ENCODE measurements at places on chromosomes 3 and 15.

DNA sequence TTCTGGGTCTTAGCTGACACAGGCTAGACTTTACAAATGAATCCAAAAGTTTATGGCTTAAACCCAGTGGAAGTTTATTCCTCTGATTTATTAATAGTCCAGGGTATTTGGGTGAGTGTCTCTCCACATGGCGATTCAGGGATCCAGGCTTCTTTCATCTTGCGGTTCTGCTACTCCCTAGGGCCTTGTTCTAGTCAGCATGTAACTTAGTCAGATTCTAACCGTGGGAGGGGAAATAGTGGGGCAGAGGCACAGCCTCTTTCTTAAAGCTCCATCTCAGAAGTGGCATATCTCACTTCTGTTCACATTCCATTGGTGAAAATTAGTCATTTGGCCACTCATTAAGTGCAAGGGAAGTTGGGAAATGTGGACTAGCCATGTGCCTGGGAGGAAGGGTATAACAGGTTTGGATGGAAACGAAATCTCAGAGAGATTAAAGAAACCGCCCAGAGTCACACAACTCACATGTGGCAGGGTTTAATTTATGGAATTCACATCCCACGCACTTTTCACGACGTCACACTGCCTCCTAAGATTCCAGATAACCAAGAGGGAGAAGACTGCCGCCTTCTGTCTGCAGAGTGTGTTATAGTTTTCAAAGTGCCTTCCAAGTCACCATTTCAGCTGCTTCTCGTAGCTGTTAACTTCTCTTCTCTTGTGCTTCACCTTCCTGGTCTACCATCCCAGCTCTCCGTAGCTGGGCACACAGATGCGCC lies 11.4 kb upstream of the RASGRF1 start:
- no peak for DNase-seq

- peak; percentile 70 for DNase-seq
Measured at GRCh38 chr3:135895106-135895733, 70.3 kb upstream of the PPP2R3A start.

DNA sequence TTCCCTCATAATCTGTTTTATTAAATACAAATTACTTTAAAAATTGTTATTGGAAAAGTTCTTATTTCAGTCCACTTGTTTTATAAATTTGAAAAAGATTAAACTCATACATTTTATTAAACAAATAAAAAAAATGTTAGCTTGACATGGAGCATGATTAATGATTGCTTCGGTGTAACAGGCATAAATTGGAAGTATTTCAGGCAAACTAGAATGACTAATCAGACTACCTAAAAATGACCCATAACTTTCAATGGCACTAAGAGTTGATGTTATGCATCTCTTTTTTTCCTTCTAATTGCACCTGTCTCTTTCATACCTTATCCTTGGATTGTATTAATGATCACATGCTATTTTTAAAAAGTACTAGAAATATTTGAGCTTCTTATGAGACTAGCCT lies 343.3 kb downstream of the ZNF385D start:
- no peak for DNase-seq

DNA sequence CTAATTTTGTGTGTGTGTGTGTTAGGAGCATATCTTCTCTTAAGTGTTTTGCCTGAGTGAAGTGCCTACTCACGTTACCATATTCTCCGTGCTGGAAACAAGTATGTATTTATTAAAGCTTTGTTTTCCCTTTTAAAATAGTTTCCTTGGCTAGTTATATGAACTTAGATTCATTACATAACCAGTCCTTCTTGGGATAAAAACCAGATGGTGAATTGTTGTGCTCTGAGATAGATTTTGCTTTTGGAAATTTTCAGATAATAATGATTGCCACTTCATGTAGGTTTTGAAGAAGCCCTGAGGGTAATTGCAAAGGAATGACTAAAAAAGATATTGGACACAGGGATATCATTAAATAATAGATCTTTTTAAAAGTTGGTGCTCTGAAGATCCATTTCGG lies 390.2 kb upstream of the SGO1 start:
- DNase-seq, result no peak

DNA sequence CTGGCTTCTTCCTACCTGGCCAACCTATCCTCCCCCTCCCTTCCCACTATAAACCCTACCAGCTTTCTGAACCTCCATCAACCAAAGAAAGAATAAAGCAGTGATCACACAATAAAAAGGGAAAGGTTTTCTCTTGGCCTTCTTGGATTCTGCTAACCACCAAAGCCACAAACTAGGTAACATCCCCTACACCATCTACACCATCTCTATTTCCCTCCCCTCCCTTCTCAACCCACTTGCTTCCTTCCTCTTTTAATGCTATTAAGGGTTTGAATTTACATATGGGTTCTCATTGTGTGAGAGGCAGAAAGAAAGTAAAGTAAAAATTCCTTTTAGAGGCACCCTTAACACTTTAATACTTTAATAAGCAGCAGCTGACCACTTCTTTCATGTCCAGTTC lies 25.8 kb upstream of the RSL24D1 start:
- DNase-seq, result no peak
